ENCODE measurements at places on chromosomes 2 and 18. TPM values are rescaled to one million over a fixed set of nuclear protein-coding genes. Genes with fewer than 3 reads are reported as not detected.

DNA sequence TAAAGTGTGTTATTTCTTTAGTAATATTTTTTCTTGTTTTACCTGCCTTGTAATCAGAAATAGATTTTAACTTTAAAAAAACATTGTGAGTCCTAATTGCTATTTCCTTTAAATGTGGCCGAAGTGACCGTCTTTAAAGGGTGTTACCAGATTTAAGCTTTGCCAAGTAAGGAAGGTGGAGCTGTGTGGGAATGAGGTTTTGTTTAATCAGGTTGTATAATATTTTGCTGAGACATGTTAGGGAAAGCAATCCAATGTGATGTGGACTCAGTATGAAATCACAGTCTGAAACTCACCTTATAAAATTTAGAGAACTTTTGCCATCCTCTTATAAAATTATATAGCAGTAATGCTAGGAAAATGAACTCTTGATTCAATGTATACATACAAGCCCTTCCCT lies 32.9 kb upstream of the ITPRID2 start:
- no peak for DNase-seq

DNA sequence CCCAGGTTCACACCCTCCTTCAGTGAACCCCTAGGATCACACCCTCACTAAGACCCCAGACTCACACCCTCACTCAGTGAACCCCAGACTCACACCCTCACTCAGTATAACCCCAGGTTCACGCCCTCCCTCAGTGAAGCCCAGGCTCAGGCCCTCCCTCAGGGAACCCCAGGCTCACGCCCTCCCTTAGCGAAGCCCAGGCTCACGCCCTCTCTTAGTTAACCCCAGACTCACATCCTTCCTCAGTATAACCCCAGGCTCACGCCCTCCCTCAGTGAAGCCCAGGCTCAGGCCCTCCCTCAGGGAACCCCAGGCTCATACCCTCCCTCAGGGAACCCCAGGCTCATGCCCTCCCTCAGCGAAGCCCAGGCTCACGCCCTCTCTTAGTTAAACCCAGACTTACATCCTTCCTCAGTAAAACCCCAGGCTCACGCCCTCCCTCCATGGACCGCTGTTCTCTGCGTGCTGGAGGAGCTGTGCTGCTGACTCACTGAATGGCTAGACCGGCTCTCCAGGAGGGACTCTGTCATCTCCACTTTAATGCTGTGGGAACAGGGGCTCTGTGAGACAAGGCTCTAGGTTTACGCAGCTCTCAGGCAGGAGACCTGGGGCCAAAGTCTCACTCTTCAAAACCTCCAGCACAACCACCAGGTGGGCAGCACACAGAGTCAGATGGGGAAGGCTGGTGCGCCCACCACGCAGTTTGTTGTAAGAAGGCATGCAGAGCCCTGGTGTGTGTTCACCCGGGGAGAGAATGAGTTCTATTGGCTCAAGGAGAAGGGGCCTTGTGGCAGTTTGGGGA lies 506.9 kb upstream of the MYT1L start:
- DNase-seq = no peak

- no peak for DNase-seq
Observed at GRCh38 chr2:13240061-13240460, 523.3 kb downstream of the TRIB2 start.

GAREM2 gene
- 0.71 TPM for total RNA-seq

CPO gene
- 0.19 TPM for total RNA-seq

Data from thymus (tissue), 14 donors.